NCI-H1694 treated with DMSO at 0.1 percent for 48 hours (cell line): ENCODE measurements at places on chromosomes 11 and 22.

DNA sequence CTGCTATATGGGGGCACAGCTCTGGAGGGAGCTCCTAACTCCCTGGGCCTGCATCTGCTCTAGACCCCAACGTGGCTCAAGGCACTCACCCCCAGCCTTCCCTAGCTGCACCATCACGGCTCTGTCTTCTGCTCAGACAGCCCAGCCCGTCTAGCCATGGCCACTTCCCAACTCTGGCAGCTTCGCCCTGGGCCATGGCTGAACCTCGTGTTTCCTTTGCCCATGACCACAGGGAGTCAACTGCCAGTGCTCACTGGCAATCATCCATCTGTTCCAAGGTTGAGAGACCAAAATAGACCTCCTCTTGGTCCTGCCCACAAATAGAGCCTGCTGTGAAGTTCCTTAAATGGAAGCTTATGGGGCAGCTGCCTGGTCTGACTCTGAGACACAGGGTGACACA is 5.4 kb downstream of the LMO1 start:
- DNase-seq, result no peak

DNA sequence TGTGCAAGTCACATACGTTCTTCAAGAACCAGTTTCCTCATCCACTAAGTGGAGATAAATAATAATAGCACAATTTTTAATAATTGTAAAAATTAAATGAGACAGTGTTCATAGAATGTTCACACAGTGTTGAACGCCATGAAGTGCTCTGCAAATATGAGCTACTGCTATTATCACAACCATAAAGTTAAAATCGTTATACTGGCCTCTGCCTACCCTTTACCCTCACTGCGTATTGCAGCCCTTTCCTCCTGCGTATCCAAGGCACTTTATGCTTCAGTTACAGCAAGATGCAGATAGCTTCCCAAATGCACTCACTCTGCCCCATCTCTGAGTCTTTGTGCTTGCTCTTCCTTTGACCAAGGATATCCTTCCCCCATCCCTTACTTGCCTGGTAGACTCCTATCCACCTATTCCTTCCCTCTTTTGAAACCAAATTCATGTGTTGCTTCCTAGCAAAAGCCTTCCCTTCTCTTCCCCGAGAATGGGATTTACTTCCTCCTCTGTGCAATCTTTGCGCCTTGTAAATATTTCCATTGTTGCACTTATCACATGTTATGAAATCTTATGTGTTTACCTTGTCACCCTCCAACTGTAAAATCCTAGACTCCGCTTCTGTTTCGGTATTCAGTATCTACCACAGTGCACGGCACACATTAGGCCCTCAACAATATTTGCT is 196.9 kb downstream of the ADAMTS15 start:
- no peak for DNase-seq

GRCh38 chr11:47108214-47108613 is 68.5 kb downstream of the ARFGAP2 start:
- peak; percentile 5 for DNase-seq

GRCh38 chr22:42294034-42294985 is 23.9 kb upstream of the TCF20 start:
- no peak for DNase-seq

GRCh38 chr11:86117712-86118063 is 48.8 kb upstream of the PICALM start:
- no peak for DNase-seq

GRCh38 chr22:29707010-29707409 is 12.8 kb upstream of the CABP7 start:
- peak; percentile 34 for DNase-seq

DNA sequence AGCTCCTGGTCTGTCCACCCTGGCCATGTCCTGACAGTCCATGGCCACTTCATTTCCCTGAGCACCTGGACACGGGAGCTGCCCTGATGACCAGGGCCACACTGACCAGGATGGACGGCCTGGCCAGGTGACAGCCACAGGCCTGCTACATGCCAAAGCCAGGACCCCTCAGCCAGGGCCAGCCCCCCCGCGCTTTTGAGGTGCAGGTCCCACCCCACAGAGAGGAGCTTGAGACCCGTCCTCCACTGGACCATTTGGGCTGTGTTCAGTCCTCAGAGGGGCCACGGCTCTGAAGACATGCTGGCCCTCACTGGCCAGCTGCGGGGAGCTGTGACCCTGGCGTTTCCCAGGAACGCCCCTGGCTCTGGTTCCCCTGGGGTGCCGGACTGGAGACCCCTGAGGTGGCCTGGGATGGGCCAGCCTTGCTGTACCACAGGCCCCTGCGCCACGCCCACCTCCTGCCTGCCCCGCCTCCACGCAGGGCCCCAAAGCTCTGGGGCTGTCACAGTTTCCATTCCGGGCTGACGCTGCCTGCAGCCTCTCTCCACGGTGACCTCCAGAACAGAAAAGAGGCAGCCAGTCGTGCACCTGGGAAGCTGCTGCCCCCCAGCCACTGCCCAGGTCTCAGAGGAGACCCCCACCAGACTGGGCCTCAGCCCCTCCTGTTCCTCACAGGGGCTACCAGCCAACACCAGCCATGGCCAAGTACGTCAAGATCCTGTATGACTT is 18.2 kb downstream of the EPS8L2 start:
- no peak for DNase-seq

DNA sequence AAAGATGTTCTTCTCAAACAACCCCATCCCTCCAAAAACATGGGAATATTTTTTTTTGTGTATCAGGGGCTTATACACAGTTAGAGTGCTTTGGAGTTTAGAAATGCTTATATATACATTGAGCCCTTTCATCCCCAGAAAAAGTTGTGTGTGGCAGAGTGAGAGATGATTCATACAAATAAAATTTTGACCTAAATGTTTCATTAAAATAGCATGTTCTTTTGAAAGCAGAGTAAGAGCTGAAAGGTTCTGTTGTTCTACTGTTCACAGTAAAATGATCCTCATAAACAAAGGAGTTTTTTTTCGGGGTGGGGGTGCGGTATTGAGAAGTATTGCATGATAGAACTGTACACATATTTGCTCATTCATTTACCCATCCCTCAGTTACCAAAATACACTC is 512.4 kb downstream of the DLG2 start:
- no peak for DNase-seq

DNA sequence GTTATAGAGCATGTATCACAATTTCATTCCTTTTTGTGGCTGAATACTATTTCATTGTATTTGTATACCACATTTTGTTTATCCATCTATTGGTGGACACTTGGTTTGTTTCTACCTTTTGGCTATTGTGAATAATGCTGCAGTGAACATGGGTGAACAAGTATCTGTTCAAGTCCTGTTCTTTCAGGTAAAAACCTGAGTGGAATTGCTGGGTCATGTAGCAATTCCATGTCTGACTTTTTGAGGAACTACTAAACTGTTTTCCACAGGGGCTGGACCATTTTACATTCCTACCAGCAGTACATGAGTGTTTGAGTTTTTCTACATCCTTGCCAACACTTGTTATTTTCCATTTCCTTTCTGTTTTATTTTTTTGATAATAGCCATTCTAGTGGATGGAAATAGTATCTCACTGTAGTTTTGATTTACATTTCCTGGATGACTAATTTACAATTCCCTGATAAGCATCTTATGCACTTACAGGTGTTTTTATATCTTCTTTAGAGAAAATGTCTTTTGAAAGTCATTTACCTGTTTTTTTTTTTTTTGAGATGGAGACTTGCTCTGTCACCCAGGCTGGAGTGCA is 12.2 kb downstream of the CABIN1 start:
- DNase-seq, result no peak

GRCh38 chr11:59582006-59582405 is 33.6 kb downstream of the OSBP start:
- no peak for DNase-seq

DNA sequence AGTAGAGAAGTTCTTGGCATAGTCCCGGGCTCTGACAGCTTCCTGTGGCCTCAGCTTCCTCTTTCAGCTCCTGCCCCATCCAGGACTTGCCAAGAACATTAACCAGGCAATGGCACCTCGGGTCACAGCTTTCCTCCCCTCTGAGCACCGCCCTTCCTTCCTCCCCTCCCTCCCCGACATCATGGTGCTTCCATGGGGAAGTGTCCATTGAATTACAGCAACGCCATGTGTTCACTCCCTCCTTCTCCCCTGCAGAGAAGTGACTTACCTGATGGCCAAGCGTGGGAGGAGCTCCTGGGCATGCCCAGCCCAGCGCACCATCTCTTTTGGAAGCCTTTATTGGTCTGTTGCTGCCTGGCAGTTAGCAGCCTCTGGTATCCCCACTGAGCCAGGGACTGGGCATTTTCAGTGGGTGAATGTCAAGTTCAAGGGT is 25.8 kb upstream of the DAGLA start:
- no peak for DNase-seq

DNA sequence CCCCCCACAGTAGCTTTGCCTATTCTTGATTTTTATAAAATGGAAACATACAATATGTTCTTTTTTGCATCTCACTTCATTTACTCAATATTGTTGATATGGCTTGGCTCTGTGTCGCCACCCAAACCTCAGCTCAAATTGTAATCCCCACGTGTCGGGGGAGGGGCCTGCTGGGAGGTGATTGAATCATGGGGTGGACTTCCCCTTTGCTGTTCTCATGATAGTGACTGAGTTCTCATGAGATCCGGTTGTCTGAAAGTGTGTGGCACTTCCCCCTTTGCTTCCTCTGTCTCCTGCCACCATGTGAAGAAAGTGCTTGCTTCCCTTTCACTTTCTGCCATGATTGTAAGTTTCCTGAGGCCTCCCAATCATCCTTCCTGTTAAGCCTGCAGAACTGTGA is 431.3 kb downstream of the MN1 start:
- DNase-seq, result no peak

DNA sequence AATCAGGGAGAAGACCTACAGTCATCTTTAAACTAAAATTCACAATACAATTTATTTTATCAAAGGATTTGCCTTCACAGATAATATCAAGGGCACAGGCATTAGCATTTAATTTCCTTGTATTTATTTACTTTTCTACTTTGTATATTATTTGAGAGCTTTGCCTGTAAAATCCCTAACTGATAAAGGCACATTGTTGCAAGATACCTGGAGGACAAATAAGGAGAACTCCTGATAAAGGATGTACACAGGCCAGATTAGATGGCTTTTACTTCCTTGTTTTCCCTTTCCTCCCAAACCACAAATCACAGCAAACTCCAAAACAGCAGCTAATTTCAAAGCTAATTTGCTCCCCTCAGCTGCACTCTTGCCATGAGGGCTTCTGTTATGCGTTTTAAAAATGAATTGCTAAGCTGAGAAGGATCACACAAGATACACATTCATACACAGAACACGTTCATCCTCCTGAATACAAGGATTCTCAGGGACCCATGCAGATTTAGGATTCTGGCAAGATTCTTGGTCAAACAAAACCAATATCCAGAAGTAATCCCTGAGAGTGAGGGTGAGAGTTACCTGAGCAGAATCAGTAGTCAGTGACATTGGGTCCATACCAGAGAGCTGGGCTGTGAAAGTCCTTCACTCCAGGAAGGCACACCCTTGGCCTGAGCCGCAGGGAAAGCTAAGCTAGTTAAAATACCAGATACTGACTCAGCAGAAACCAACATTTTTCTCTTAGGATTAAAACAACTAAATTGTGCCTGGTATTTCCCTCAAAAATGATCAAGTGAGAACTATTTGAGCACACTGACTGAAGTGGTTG is 100.3 kb upstream of the CLPB start:
- DNase-seq, result no peak

DNA sequence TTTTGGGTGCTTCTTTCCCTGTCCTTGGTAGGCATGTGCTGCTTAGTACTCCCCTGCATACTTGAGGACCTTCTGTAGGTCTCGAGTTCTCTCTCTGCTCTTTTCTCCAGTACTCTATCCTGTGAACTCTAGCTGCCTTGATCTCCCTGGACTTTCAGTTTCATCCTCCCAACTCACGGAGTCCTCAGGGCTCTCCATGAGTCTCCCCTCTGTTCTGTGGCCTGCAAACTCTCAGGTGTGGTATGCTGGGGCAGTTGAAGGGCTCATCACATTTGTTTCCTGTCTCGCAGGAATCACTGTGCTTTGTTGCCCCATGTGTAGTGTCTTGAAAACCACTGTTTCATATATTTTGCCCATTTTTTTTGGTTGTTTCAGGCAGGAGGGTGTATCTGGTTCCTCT is 3.3 kb upstream of the PACS1 start:
- no peak for DNase-seq

GRCh38 chr11:638631-639331 is 1.7 kb downstream of the DRD4 start:
- DNase-seq, result no peak

DNA sequence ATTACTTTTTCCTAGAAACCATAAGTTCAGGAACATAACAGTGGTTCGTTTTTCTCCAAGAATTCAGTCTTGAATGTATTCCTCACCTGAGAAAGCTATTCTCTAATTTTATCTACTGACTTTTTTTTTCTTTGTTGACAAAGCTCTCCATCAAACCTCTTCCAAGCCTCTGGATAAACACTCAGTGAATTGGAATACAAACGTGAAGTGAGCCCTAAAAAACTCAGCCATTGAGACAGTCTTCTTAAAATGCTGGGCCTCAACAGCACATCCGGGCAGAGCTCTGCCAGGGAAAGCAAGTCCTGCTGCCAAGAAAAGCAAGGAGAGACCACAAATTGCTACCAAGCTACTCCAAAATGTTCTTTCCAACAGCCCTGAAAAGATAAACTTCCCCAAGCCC is 7.7 kb upstream of the SLC1A2 start:
- DNase-seq, result no peak

DNA sequence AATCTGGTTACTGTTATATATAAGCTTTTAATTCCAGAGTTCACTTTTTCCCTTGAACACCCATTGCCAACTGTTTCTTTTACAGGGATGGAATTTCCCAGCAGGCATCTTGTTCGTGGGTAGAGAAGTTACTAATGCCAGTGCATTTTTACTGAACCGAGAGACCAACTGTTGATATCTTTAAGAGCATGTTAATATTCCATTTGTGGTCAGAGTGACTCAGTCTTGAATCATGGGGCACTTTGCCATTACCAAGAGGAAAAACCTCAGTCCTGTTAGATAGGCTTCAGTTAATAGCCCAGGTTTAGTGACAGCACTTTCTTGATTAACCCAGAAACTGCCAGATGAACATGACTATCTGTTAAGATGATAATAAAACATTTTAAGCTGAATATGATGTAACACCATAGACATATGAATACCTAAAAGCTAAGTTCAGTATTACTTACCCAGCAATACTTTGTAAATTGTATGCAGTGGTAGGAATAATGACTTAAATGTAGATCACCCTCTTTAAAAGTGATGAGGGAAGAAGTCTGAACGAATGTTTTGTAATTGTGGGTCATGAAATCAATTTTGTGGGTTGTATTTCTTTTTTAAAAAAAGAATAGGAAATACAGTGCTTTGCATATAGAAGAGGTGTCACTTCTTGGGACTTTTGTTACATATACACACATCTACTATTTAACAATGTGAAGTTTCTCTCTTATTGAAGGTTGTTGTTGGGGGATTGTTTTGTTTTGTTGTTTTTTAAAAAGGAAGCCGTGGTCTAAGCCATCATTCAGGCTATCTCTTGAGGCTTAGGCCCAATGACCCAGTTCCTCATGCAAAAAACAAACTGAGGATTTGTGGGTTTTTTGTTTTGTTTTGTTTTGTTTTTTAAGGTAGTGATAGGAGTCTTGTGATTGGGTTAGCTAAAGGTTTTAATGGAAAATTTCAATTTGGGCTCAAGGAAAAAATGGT is 79.2 kb upstream of the GRIK4 start:
- DNase-seq, result no peak
